ENCODE measurements at places on chromosomes 12 and 14.

- no peak for DNase-seq
Observed at GRCh38 chr12:119025786-119026185, 44.4 kb downstream of the SRRM4 start.

- no peak for DNase-seq
Observed at GRCh38 chr14:56081139-56081538, 37.1 kb upstream of the PELI2 start.

DNA sequence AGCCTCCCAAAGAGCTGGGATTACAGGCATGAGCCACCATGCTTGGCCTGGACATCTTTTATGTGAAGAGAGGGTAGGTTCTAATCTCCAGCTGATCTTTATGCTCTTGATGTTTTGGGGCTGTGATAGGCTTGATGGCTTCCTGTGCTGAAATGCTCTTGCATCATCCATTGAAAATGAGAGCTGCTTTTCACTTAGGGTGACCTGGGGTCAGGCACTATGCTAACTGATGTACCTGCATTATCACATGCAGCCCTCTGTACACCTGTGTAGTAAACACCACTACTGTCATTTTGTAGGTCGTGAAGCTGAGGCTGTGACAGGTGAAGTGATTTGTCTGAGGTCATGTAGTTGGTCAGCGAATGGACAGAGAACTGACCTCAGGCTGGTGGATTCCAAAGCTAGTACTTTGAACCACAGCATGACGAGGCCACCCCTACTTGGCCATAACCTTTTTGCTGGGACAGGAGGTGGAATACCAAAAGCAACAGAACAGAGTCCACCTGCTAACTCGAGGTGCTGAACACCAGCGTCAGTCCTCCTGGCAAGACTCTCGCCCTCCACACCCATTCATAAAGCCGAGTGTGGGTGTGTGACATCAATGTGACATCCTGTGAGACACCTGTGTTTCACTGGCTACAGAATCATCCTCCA lies 69.1 kb downstream of the C12orf75 start:
- DNase-seq: no peak

- no peak for DNase-seq
Observed at GRCh38 chr14:24115422-24116127, 826 bp upstream of the NRL start.

DNA sequence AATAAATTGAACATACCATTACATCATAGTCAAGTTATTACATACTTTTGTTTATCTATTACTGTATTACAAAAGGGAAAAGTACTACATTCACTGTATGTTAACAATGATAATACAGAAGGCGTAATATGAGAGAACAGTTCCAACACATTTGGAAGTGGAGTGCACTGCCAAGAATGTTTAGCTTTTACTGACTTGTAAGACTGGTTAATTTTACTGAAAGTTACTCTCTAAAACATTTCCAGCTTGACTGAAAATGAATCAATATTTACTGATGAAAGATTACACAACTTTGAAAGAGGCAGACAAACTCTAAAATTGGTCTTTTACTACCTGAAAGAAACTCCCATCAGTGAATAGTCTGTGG lies 728.5 kb downstream of the FSCB start:
- DNase-seq: no peak

Data from renal cortex interstitium (tissue), 15 donors.